ENCODE measurements at places on chromosomes 1 and 21. TPM values are rescaled to one million over a fixed set of nuclear protein-coding genes. Genes with fewer than 3 reads are reported as not detected.

DNA sequence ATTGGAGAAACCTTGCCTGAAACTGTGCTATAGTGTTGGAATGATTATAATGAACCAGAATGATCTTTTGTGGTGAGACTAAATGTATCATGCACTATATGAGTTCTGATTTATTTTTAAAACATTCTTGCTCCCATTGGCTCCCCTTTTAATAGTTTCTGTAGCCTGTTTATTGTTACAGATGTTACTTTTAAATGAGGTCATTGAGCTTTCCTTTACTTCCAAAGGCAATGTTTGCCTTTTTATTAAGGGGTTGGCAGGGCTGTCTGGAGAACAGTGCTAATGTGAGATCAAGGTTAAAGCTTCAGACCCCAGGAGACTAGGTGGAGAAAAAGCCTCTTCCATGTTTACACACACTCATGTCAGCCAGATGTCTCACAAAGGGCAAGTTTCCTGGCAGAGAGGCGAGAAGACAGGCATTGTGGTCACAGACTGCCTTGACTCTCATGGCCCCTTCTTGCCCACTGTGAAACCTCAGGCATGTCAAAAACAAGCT is 120.6 kb upstream of the RAVER2 start:
- DNase-seq, result no peak

DNA sequence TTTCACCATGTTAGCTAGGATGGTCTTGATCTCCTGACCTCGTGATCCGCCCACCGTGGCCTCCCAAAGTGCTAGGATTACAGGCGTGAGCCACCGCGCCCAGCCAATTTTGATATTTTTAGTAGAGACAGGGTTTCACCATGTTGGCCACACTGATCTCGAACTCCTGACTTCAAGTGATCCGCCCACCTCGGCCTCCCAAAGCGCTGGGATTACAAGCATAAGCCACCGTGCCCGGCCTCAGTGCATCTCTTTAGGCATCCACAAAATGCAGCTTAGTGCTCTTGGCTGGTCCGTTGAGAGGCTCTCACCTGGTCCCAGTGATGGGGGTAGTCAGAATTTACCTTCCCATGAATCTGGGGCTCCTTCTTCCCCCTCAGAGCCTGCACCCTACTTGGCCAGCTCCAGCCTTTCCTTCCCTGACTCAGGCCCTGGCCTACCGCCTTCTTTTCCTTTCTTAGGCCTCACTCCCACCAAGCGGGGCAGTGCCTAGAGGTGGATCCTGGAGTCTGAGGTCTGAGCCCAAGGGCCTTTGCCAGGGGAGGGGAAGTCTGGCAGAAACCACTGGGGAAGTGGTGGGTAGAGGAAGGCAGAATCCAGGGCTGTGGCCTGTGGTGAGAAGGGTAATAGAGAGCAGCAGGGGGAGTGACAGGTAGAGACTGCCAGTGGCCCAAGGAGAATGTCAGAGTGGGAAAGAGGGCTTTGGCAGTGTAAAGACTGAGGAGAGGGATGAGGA is 3.7 kb downstream of the LENEP start:
- DNase-seq, result no peak

DNA sequence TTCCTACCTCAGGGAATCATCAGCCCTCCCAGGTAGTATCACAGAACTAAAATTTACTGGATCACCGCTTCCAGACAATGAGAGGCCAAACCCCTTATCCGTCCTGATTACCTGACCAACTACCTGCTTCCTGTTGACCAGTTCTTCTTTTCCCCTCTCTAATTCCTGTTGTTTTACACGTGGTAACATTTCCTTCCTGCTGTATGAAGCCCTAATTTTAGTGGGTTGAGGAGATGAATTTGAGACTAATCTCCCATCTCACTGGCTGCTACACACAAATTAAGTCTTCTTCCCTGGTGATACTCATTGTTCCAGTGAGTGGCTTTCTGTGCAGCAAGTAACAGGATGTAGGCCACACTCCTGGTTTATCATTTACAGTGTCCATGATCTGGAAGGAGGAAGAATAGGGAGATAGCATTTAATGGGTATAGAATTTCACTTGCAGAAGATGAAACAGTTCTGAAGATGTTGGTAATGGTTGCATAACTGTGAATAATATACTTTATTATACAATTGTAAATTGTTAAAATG is 2112.9 kb downstream of the NCAM2 start:
- DNase-seq, result no peak

DNA sequence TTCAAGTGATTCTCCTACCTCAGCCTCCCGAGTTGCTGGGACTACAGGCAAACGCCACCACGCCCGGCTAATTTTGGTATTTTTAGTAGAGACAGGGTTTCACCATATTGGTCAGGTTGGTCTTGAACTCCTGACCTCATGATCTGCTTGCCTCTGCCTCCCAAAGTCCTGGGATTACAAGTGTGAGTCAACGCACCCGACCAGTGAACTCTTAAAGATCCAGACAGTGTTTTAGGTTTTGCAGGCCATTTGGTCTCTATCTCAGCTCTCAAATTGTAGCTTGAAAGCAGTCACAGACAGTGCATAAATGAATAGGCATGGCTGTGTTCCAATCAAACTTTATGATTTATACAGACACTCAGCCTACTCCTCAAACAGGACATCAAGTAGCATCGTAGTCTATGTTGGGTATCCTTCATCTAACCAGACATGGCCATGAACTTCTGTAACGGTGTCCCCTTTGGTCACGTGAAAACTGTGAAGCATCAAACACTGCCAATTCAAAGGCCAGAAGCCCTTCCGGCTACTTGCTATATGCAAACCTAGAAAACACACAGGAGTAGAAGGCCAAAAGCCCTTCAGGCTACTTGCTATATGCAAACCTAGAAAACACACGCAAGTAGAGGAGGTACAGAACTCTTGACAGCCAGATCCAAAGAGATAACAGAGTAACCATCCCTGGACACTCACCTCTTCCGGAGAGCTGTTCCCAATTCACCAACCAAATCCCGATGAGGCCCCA is 3.1 kb downstream of the FUCA1 start:
- DNase-seq, result no peak

DNA sequence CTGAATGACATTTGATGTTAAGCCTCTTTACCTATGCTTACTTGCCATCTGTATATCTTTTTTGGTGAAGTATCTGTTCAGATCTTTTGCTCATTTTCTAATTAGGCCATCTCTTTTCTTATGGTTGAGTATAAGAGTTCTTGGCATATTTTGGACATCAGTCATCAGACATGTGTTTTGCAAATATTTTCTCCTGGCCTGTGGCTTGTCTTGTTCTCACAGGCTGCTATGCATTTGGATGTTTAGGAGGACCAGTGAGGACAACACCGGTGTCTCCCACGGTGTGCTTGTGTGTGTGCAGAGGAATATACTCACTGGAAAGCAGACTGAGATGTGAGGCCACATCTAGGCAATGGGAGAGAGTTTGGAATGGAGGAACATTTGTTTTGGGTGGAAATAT is 87.1 kb upstream of the LYST start:
- DNase-seq, result no peak

DNA sequence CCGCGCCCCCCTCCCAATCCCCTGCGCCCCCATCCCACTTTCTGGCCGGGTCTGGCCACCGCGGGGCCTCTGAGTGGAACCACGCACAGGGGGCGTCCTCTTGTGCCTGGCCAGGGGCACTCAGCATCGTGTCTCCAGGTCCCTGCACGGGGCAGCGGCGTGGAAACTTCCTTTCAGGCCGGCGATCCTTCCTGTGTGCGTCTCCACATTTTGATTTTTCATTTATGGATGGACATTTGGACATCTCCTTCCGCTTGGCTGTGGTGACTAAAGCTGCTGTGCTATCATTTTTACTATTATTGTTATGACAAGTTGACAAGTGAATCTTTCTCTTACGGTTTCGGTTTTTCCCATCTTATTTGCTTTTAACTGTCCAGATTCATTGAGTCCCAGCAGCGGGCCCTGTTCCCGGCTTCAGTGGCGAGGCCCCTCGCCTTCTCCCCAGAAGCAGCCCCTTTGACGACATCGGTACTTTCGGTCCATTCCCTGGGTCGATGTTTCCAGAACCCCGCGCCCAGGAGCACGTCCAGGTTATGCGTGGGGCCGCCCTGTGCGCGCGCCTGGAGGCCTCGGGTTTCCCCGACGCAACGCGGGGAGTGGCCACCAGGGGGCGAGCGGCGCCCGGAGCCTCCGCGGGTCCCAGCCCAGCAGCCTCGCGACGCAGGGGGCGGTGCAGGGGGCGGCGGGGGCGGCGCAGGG is 12.4 kb upstream of the SLC19A1 start:
- peak; percentile 89 for DNase-seq

DNA sequence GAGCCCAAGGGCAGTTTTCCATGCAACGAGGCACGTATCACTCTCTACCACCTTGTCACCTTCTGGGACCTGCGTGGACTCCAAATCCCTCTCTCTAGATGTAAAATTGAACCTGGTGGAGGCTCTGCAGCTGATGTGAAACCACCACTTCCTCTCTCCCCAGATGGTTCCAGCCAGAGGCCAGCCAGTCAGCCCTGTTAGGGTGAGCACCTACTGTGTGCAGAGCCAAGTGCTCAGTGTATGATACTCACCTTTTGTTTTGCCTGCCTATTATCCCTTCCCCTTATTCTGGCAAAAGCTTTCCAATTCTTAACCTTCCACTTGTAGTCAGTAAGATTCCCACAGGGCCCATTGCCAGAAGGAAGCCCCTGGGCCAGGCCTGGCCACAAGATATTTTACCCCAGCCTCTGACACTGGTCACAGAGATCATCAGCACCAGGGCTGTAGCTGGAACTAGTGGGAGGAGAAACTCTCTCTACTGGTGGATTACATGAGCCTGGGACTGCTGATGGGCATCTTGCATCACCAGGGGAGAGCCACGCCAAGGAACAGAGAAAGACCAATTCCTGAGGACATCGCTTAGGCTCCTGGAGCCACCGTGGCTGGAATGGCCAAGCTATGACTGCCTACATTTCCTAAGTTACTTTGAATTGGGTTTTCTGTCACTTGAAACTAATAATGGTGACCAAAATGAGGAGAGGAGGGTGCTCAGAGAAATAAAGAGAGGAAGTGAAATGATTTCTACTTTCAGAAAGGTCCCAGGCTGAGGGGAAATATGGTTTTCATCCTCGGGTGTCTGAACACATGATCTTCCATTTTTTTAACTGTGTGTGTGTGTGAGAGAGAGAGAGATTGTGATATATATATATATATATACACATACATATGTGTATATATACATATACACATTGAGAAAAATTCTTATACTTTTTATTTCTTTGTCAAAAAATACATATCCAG is 26.6 kb upstream of the RD3 start:
- DNase-seq, result no peak

DNA sequence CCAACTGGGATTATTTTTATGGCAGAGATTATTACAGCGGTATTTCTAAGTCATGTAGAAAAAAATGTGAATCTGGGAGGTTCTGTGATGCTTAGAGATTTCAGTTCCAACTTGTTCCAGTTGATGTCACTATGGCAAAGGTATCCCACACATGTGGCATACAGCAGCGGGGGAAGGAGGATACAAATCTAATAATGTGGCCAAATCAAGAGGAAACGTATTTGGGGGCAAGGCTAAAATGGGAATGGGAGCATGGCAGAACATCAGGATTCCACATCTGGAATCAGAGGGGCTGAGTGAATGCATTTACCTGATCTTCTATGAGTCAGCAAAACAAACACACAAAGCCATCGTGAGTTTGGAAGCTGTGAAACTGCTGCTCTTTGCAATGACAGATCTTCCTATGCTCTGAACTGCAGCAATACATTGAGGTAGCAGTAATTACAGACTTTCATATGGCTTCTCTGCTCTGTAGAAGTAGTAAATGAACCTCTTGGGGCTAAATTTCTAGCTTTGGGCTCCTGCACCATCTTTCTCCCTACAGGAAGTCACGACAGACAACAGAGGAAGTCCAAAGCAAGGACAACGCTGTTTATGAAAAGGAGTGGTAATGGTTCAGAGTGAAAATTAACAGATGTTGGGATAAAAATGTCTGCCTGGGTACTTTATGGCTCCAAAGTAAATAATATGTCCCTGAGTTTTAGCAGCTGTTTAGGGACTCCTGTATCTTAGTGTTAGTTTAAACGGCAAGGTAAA is 55.5 kb downstream of the GABPA start:
- peak; percentile 64 for DNase-seq

GRCh38 chr1:90718411-90719329 is 1.6 kb upstream of the BARHL2 start:
- DNase-seq, result no peak

The NCAM2 gene
- 0.18 TPM for total RNA-seq

The MIXL1 gene
- 20.8 TPM for total RNA-seq

The MAP3K21 gene
- 2.2 TPM for total RNA-seq

The ADGRB2 gene
- total RNA-seq, result 28.5 TPM

The PRDM15 gene
- total RNA-seq, result 3.0 TPM

The HRNR gene
- total RNA-seq, result not detected

The DIP2A gene
- total RNA-seq, result 29.4 TPM

All from Karpas-422 (cell line).